ENCODE measurements at places on chromosomes 2 and 18.

DNA sequence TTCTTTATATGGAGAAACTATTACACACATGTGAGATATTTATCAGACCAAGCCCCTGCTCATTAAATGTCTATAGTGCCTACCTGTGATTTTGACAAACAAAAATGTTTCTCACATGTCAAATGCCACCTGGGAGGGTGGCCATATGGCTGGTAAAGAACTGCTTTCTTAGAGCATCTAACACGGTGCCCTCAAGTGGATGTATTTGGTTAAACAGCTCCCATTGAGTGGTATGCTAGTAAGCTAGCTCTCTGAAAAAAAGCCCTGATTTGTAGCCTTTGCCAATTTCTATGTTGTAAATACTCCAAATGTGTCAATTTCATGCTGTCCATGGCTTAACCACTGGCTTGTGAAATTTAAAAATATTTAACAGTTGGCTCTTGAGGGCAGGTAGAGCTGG is 94.6 kb downstream of the PMAIP1 start:
- no peaks in the 10 kb centered on the region for H3K36me3 ChIP-seq
- H3K27me3 ChIP-seq: no peaks in the 10 kb centered on the region
- no peak overlapping the region for H3K27ac ChIP-seq
- H3K4me1 ChIP-seq: no peaks in the 10 kb centered on the region
- no peak overlapping the region for H3K4me3 ChIP-seq

DNA sequence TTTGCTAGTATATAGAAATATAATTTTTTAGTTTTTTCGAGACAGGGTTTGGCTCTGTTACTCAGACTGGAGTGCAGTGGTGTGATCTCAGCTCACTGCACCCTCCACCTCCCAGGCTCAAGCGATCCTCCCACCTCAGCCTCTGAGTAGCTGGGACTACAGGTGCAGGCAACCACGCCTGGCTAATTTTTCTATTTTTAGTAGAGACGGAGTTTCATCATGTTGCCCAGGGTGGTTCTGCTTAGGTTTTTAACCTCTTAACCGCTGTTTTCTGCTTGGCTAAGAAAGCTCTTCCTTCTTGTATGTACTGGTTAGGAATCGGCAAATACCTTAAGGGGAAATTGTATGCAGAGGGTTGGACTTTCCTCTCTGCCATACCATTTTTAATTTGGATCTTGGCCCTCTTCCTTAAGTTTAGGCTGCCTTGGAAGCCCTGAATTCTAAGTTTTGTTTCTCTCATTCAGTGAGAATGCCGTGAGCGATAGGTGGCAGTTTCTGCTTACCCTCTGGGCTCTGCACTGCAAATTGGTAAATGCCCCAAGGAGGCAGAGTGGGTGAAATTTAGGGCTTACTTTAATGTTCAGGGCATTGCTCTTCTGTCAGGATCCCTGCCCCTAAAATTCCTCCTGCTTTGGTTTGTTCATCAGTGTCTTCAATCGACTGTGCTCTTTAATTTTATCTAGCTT is 32.3 kb downstream of the EML6 start:
- H3K27me3 ChIP-seq: no peaks in the 10 kb centered on the region
- H3K36me3 ChIP-seq: no peaks in the 10 kb centered on the region

GRCh38 chr2:152446213-152446612 is 111.2 kb downstream of the FMNL2 start:
- no peak overlapping the region for H3K4me3 ChIP-seq
- no peaks in the 10 kb centered on the region for H3K4me1 ChIP-seq
- DNase-seq: no peak
- no peaks in the 10 kb centered on the region for H3K27me3 ChIP-seq
- no peaks in the 10 kb centered on the region for H3K36me3 ChIP-seq
- H3K27ac ChIP-seq: no peak overlapping the region

- peak overlapping the region; percentile 91 for H3K4me3 ChIP-seq
- peak overlapping the region; percentile 93 for H3K27ac ChIP-seq
- H3K36me3 ChIP-seq: peaks cover 48% of the 10 kb centered on the region
- DNase-seq: no peak
- peaks cover 24% of the 10 kb centered on the region for H3K4me1 ChIP-seq
- H3K27me3 ChIP-seq: no peaks in the 10 kb centered on the region
Observed at GRCh38 chr2:96867756-96868554, 1.9 kb downstream of the SEMA4C start.

DNA sequence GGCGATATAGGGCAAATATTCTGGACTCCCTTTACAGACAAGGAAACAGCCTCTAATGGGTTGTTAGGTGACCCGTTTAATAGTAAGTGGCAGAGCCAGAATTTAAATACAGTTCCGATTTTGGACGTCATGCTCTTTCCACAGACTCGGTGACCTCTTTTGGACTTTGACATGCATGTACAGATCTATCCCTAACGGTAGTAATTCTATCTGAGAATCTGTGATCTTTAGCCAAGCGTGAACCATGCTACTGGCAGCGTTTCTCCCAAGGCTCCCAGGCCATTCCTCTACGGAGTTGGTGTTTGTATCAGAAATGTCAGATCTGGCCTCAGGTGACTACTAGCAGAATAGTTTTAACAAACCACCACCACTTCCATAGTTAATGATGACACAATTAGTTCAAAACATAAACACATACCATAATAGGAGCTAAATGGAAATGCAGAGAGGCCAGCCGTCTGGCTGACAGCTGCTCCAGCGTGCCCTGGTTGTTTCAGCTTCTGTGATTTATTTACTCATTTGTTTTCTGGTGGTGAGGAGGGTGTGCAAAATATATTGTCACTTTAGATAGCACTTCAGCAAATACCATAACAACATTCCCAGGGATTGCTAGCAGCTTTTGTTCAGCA is 304.6 kb upstream of the LYPD1 start:
- no peaks in the 10 kb centered on the region for H3K27me3 ChIP-seq
- H3K27ac ChIP-seq: no peak overlapping the region
- peaks cover 3% of the 10 kb centered on the region for H3K4me1 ChIP-seq
- H3K36me3 ChIP-seq: no peaks in the 10 kb centered on the region
- no peak for DNase-seq

- no peaks in the 10 kb centered on the region for H3K27me3 ChIP-seq
- peaks cover 2% of the 10 kb centered on the region for H3K36me3 ChIP-seq
- H3K4me1 ChIP-seq: no peaks in the 10 kb centered on the region
Observed at GRCh38 chr2:179233083-179233490, 31.5 kb downstream of the SESTD1 start.

DNA sequence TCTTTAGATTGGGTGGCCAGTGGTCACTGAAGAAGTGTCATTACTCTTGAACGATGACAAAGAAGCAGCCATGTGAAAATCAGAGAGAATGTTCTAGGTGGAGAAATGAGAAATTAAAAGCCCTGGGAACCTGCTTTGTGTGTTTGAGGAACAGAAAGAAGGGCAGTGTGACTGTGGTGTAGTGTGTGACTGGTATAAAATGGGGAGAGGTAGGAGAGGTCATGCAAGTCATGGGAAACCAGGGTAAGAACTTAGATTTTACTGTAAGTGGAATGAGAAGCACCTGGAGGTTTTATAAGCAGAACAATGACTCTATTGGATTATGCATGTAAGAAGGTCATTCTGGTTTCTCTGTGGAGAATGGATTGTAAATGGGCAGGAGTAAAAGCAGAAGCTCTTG is 12.2 kb downstream of the ICOS start:
- no peaks in the 10 kb centered on the region for H3K36me3 ChIP-seq
- H3K27me3 ChIP-seq: no peaks in the 10 kb centered on the region
- peaks cover 2% of the 10 kb centered on the region for H3K4me1 ChIP-seq
- no peak overlapping the region for H3K4me3 ChIP-seq

- H3K36me3 ChIP-seq: no peaks in the 10 kb centered on the region
- no peak overlapping the region for H3K27ac ChIP-seq
- no peak overlapping the region for H3K4me3 ChIP-seq
- no peaks in the 10 kb centered on the region for H3K4me1 ChIP-seq
- no peaks in the 10 kb centered on the region for H3K27me3 ChIP-seq
Observed at GRCh38 chr2:46818141-46818621, 97.4 kb downstream of the MCFD2 start.

- H3K4me3 ChIP-seq: no peak overlapping the region
- no peaks in the 10 kb centered on the region for H3K4me1 ChIP-seq
- no peak overlapping the region for H3K27ac ChIP-seq
- H3K27me3 ChIP-seq: no peaks in the 10 kb centered on the region
- H3K36me3 ChIP-seq: no peaks in the 10 kb centered on the region
Observed at GRCh38 chr2:202066875-202067274, 6.2 kb upstream of the KIAA2012 start.

GRCh38 chr2:113156278-113157117 is 17.3 kb upstream of the PSD4 start:
- H3K36me3 ChIP-seq: no peaks in the 10 kb centered on the region
- no peak for DNase-seq
- H3K27me3 ChIP-seq: no peaks in the 10 kb centered on the region
- peak overlapping the region; percentile 18 for H3K4me3 ChIP-seq
- peak overlapping the region; percentile 82 for H3K27ac ChIP-seq

DNA sequence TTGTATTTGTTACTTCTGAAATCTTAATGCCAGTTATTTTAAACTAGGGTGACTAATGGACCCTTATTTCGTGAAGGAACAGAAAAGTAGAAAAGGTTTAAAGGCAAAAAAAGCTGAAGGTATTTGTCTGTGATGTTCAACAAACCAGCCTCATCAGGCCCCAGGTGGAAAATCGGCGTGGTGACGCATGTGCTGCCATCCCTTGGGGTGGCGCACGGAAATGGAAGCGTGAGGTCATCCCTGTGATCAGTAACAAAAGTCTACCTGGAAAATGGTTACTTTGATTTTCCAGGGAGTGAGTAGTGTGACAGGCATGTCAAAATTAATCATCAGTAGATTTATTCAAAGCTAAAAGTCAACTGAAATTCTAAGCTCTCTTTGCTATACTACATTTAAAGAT is 313.2 kb downstream of the GBX2 start:
- no peak overlapping the region for H3K27ac ChIP-seq
- no peaks in the 10 kb centered on the region for H3K4me1 ChIP-seq
- H3K27me3 ChIP-seq: no peaks in the 10 kb centered on the region
- H3K36me3 ChIP-seq: no peaks in the 10 kb centered on the region

- H3K36me3 ChIP-seq: no peaks in the 10 kb centered on the region
- no peaks in the 10 kb centered on the region for H3K4me1 ChIP-seq
- H3K4me3 ChIP-seq: no peak overlapping the region
- peak; percentile 70 for DNase-seq
- H3K27ac ChIP-seq: no peak overlapping the region
- no peaks in the 10 kb centered on the region for H3K27me3 ChIP-seq
Observed at GRCh38 chr2:72579591-72580180, 246.1 kb downstream of the EXOC6B start.

DNA sequence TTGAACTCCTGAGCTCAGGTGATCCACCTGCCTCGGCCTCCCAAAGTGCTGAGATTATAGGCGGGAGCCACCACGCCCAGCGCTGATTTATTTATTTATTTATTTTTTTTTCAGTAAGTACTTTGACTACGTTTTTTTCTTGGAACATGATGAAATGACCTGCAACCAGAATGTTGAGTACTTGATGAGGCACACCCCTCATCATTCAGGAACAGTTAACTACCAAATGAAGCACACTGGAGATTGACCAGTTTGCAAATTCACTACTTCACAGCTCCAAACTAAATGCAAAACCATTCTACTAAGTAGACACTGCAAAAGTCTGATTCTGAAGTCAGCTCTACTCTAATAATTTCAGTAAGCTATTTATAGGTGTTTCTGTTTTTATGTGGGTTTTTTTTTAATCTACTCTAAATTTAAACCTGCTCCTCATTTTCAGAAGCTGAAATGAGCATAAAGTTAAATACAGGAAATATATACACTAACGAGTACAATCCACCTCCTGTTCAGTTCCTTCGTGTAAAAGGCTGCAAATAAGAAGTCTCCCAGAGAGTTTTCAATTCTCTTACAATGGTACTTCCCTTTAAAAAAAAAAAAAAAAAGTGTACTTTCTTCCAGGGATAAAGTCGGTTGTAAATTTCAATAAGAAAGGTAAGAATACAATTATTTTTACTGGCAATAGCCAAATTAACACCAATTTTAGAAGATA is 1.4 kb downstream of the GFPT1 start:
- H3K4me1 ChIP-seq: peaks cover 2% of the 10 kb centered on the region
- no peaks in the 10 kb centered on the region for H3K27me3 ChIP-seq
- peak; percentile 16 for DNase-seq
- H3K36me3 ChIP-seq: peaks cover 2% of the 10 kb centered on the region

DNA sequence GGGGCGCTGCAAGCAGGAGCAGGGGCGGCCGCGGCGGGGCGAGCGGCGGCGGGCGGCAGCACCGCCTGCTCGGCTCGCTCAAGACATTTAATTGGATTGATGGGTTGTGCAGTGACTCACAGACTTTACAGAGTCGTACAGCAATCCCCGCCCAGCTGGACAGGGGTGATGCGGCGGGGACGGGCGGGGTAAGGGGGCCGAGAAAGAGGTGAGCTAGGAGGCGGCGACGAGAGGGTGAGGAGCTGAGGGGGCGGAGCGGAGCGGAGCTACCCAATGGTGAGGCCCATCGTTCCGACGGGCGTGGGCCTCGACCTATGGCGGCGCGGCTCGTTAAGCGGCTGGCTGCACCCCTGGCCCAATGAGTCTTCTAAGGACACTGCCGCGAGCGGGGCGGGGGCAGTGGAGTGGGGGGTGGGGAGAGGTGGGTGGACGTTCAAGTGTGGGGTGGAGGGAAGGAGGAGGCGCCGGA is 97.1 kb upstream of the SERTAD2 start:
- H3K4me1 ChIP-seq: peaks cover 3% of the 10 kb centered on the region
- peak; percentile 100 for DNase-seq
- no peaks in the 10 kb centered on the region for H3K36me3 ChIP-seq

DNA sequence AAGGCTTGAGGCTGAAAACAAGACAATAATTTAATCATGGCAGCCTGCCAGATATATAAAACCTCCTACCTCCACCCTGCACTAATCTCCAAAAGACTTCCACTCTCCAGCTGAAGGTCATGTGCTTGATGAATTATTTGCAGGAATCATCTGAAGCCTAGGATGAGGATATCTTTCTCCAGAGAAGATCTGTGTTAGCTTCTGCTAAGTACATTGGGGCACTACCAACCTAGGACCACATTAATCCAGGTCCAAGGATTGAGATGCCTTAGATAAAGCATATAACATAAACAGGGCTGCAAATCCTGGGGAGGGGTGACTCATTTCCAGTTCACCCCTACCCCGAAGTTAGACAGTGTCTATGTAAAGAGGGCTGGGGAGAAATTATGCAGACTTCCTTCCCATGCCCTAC is 80.5 kb upstream of the FRZB start:
- no peak overlapping the region for H3K27ac ChIP-seq
- H3K36me3 ChIP-seq: peaks cover 7% of the 10 kb centered on the region
- no peaks in the 10 kb centered on the region for H3K27me3 ChIP-seq
- no peaks in the 10 kb centered on the region for H3K4me1 ChIP-seq
- no peak for DNase-seq

- peak; percentile 18 for DNase-seq
- no peaks in the 10 kb centered on the region for H3K36me3 ChIP-seq
- no peaks in the 10 kb centered on the region for H3K27me3 ChIP-seq
- no peak overlapping the region for H3K27ac ChIP-seq
- H3K4me3 ChIP-seq: no peak overlapping the region
Observed at GRCh38 chr2:221096706-221097567, 475.2 kb downstream of the EPHA4 start.

GRCh38 chr2:70070542-70071268 is 16.6 kb upstream of the PCBP1 start:
- no peaks in the 10 kb centered on the region for H3K27me3 ChIP-seq
- H3K4me3 ChIP-seq: no peak overlapping the region
- H3K4me1 ChIP-seq: no peaks in the 10 kb centered on the region
- H3K36me3 ChIP-seq: peaks cover 7% of the 10 kb centered on the region

- no peaks in the 10 kb centered on the region for H3K36me3 ChIP-seq
- H3K27me3 ChIP-seq: no peaks in the 10 kb centered on the region
- H3K4me1 ChIP-seq: no peaks in the 10 kb centered on the region
- no peak overlapping the region for H3K4me3 ChIP-seq
- no peak overlapping the region for H3K27ac ChIP-seq
Observed at GRCh38 chr2:44686561-44686960, 254.9 kb upstream of the SIX3 start.
